Vagina (tissue), 2 donors: ENCODE measurements at places on chromosomes 5 and 9. TPM values are rescaled to one million over a fixed set of nuclear protein-coding genes. Genes with fewer than 3 reads are reported as not detected.

SCGB3A1 gene
- not detected for total RNA-seq

- DNase-seq = no peak
- no peaks in the 10 kb centered on the region for H3K36me3 ChIP-seq
- peaks cover 56% of the 10 kb centered on the region for H3K4me1 ChIP-seq
- H3K27ac ChIP-seq = no peak overlapping the region
- no peaks in the 10 kb centered on the region for H3K27me3 ChIP-seq
Observed at GRCh38 chr9:35526087-35526801, 36.3 kb downstream of the RUSC2 start.

FIBCD1 gene
- total RNA-seq = not detected

GRCh38 chr5:17151686-17152085 lies 65.7 kb upstream of the BASP1 start:
- H3K27ac ChIP-seq = no peak overlapping the region
- no peak overlapping the region for H3K4me3 ChIP-seq
- DNase-seq = no peak
- no peaks in the 10 kb centered on the region for H3K36me3 ChIP-seq
- H3K27me3 ChIP-seq = no peaks in the 10 kb centered on the region

GRCh38 chr9:36121971-36122370 lies 14.6 kb upstream of the GLIPR2 start:
- no peaks in the 10 kb centered on the region for H3K27me3 ChIP-seq
- peaks cover 23% of the 10 kb centered on the region for H3K36me3 ChIP-seq
- H3K27ac ChIP-seq = no peak overlapping the region
- no peaks in the 10 kb centered on the region for H3K4me1 ChIP-seq
- no peak overlapping the region for H3K4me3 ChIP-seq
- DNase-seq = no peak

DNA sequence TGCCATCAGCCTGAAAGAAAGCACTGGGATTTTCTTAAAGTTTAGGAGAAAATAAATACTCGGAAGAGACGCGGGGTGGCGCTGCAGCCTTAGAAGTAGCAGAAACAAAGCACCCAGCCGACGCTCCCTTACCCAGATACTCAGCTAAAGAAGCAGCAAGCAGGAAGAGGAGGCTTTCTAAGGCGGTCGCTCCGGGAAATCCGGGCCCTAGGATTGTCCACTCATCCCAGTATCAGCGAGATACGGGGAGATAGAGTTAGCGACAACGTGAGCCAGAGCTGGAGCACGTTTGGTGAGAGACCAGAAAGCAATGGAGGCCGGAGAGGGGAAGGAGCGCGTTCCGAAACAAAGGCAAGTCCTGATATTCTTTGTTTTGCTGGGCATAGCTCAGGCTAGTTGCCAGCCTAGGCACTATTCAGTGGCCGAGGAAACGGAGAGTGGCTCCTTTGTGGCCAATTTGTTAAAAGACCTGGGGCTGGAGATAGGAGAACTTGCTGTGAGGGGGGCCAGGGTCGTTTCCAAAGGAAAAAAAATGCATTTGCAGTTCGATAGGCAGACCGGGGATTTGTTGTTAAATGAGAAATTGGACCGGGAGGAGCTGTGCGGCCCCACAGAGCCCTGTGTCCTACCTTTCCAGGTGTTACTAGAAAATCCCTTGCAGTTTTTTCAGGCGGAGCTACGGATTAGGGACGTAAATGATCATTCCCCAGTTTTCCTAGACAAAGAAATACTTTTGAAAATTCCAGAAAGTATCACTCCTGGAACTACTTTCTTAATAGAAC lies at the start of gene PCDHB2:
TSS of gene PCDHB2 (plus strand) at position 135 of the 782 bp plus-strand sequence. CDS start at position 311, 176 bp downstream.
- no peaks in the 10 kb centered on the region for H3K36me3 ChIP-seq
- H3K27ac ChIP-seq = no peak within 1 kb of the TSS
- no peak for DNase-seq
- H3K27me3 ChIP-seq = no peaks in the 10 kb centered on the region
- no peaks in the 10 kb centered on the region for H3K4me1 ChIP-seq
- peak within 1 kb of the TSS; percentile 1 for H3K4me3 ChIP-seq

- H3K27ac ChIP-seq = no peak overlapping the region
- no peaks in the 10 kb centered on the region for H3K36me3 ChIP-seq
- no peaks in the 10 kb centered on the region for H3K27me3 ChIP-seq
Observed at GRCh38 chr9:130955947-130956621, 17.0 kb upstream of the FIBCD1 start.

DNA sequence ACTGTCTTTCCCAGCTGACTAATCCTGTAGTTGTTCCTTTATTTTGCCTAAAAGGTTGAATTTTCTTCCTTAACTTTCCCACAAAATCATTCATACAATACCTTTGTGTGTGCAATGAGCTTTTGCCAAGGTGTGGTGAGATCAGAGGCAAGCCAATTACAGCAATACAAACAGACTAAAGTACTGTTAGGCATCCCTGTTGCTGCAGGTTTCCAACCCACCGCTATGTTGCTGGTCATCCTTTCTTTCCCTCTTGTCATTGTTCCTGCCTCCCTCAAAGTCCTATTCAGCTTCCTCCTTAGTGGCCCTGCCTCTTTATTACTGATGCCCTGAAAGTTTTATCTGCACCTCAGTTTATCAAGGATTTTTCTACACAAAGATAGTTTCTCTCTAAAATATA lies 22.1 kb downstream of the ITGA2 start:
- no peak overlapping the region for H3K27ac ChIP-seq
- no peaks in the 10 kb centered on the region for H3K36me3 ChIP-seq
- H3K4me1 ChIP-seq = no peaks in the 10 kb centered on the region

GRCh38 chr9:132114102-132114707 lies 34.5 kb upstream of the MED27 start:
- no peak overlapping the region for H3K27ac ChIP-seq
- no peaks in the 10 kb centered on the region for H3K4me1 ChIP-seq
- no peak overlapping the region for H3K4me3 ChIP-seq
- H3K27me3 ChIP-seq = no peaks in the 10 kb centered on the region

DNA sequence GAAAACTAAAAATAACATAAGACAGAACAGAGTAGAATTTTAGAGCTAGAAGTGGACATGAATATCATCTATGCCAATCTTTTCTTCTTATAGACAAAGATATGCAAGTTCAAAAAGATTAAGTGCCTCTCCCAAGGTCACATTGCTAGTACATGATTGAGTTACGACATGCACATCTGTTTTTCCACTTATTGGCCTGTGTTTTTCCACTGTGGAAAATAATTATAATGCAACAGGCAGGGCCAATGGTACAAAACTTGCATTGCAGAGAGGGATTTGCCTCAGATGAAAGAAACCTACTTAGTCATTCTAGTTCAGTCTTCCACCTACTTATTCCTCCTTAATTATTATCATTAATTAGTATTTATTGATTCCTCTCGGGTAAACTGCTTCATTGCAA lies 407.8 kb upstream of the SGCD start:
- no peaks in the 10 kb centered on the region for H3K4me1 ChIP-seq
- DNase-seq = no peak
- H3K36me3 ChIP-seq = no peaks in the 10 kb centered on the region

DNA sequence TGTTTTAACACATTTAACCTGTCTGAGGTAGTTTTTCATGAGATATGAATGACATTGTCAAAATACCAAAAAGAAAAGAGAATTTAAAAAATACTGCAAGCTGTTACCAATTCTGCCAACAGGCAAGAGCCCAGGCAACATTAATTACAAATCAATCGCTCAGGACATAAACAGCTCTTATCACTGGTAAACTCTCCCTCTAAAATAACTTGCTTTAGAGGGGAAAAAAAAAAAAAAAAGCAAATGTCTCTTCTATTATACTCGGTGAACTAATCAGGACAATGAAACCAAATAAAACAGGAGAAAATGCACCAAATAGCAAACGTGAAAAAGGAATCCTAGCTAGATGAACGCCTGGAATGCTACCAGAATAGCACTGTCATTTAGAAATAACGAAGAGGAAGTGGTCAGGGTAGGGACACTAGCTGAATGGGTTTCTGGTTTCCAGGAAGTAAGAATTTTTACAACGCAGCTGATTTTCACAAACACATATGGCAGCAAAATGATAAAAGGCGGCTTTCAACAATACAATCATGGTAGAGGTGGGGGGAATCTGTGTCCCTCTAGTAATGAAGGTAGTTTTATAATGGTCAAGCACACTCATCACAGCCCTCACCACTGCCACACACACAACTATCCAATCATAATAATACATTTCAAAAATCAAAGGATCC lies 94.9 kb downstream of the DENND1A start:
- no peaks in the 10 kb centered on the region for H3K27me3 ChIP-seq
- H3K36me3 ChIP-seq = no peaks in the 10 kb centered on the region
- H3K4me3 ChIP-seq = no peak overlapping the region
- peaks cover 12% of the 10 kb centered on the region for H3K4me1 ChIP-seq

SLC6A18 gene
- total RNA-seq = not detected

KIAA0825 gene
- total RNA-seq = 2.5 TPM

- DNase-seq = no peak
- H3K27me3 ChIP-seq = no peaks in the 10 kb centered on the region
- H3K4me1 ChIP-seq = peaks cover 27% of the 10 kb centered on the region
- H3K4me3 ChIP-seq = peak overlapping the region; percentile 92
Observed at GRCh38 chr5:180070756-180071530, 616 bp downstream of the RNF130 start.

DNA sequence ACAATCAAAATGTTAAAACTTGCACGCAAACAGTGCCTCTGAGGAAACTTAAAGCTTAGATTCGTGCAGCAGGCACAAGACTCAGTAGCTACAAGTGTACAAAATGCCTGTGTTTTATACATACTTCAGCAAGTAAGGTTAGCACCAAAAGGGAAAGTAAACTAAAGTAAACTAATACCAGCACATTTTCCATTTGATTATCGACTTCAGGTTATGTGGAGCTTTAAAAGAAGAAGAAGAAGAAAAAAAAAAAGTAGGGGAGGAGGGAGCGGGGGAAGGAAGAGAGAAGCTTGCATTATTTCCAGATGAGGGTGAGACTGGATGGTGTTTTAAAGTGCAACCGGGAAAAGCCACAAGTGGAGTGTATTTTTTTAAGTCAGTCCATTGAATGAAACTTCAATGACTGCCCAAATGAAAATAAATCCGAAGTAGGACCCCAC lies 596 bp upstream of the ADAMTS6 start:
- no peaks in the 10 kb centered on the region for H3K27me3 ChIP-seq
- H3K27ac ChIP-seq = peak overlapping the region; percentile 91
- DNase-seq = no peak
- peaks cover 17% of the 10 kb centered on the region for H3K4me1 ChIP-seq

- H3K27ac ChIP-seq = no peak overlapping the region
- H3K36me3 ChIP-seq = no peaks in the 10 kb centered on the region
- no peak overlapping the region for H3K4me3 ChIP-seq
- no peaks in the 10 kb centered on the region for H3K27me3 ChIP-seq
- DNase-seq = no peak
- no peaks in the 10 kb centered on the region for H3K4me1 ChIP-seq
Observed at GRCh38 chr5:10712574-10713366, 48.3 kb downstream of the DAP start.

DNA sequence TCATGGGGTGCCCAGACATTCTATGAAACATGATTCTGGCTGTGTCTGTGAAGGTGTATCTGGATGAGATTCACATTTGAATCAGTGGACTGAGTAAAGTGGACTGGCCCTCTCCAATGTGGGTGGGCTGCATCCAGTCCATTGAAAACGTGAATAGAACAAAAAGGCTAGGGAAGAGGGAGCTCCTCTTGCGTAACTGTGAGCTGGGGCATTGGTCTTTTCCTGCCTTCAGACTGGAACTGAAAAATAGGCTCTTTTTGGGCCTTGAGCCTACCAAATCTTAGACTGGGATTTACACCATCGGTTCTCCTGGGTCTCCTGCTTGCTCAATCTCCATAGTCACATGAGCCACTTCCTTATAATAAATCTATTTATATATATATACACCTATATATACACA lies 170.1 kb downstream of the SPOCK1 start:
- no peak overlapping the region for H3K27ac ChIP-seq
- no peaks in the 10 kb centered on the region for H3K27me3 ChIP-seq
- H3K36me3 ChIP-seq = no peaks in the 10 kb centered on the region
- H3K4me1 ChIP-seq = no peaks in the 10 kb centered on the region
- no peak for DNase-seq

PRRX2 gene
- 43.7 TPM for total RNA-seq

ADAMTS19 gene
- 1.7 TPM for total RNA-seq

DNA sequence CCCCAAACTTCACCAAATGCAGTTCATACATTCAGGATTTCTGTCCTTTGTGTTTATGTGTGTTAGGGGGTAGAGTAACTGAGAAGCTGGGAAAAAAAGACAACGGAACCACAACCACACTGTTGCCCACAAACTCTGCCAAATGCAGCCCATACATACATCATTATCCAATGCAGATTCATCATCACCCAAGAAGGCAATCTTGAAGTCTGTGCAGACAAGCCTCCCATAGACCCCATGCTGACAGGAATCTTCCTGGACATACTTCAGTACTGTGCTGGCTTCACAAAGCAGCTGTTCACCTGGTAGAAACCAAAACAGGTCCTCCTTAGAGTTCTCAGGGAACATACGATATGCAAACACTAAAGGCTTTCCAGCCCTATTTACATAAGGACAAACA lies 38.9 kb downstream of the MTMR12 start:
- H3K36me3 ChIP-seq = peaks cover 30% of the 10 kb centered on the region
- no peak for DNase-seq
- H3K4me1 ChIP-seq = peaks cover 7% of the 10 kb centered on the region
- no peaks in the 10 kb centered on the region for H3K27me3 ChIP-seq
- H3K4me3 ChIP-seq = no peak overlapping the region

DNA sequence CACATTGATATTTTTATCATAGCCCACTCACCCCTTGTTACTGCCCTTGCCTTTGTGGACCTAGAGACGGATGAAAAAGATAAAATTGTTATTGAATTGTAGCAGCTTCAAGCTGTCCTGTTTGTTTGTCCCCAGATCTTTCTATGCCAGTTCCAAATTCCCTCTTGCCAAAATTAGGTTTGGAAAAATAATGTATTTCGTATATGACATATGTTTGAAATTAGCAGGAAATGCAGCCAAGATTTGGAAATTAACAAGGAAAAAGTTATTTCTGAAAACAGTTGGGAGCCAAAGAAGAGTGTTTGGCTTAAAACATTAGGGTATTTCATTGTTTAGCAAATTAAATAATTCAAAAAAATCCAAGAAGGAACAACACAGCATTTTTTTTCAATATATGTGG lies 33.5 kb downstream of the SPATA31D1 start:
- no peak for DNase-seq
- no peaks in the 10 kb centered on the region for H3K27me3 ChIP-seq
- no peaks in the 10 kb centered on the region for H3K36me3 ChIP-seq
- no peak overlapping the region for H3K4me3 ChIP-seq
- H3K4me1 ChIP-seq = peaks cover 10% of the 10 kb centered on the region
- H3K27ac ChIP-seq = no peak overlapping the region

DNA sequence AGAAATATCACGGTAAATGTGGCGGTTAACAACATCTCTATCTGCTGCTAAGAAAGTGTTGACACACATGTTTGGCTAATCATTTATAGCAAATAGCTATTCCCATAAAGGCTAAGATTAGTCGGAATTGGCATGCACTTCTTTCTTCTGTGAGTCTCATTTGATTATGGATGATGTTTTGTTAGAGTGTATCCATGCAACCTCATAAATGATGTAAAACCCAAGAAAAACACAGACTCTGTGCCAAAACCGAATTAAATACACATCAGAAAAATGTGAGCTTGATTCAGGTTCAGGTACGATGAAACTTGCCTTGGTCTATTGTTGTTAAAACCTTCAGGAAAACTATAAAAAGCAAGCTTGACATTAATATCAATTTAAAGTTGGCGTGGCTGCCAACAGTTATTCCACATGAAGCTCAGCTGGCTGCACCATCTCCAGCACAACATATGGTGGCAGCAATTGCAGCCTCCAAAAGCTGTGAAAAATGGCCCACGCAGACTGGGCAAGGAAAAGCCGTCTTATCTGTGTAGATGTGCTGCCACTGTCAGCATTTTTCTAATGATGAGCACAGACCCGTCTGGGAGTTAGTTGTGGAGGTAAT lies 41.1 kb upstream of the ICE1 start:
- no peaks in the 10 kb centered on the region for H3K4me1 ChIP-seq
- H3K27ac ChIP-seq = no peak overlapping the region
- no peaks in the 10 kb centered on the region for H3K36me3 ChIP-seq
- H3K27me3 ChIP-seq = no peaks in the 10 kb centered on the region
- no peak overlapping the region for H3K4me3 ChIP-seq
- no peak for DNase-seq
